ENCODE measurements at places on chromosomes 1 and 21. TPM values are rescaled to one million over a fixed set of nuclear protein-coding genes. Genes with fewer than 3 reads are reported as not detected.
A peak's percentile ranks its signal among the peaks of the same experiment; 100 is the strongest.

The RGS8 gene
- not detected for total RNA-seq

The SFN gene
- 0.47 TPM for total RNA-seq

The BSND gene
- not detected for total RNA-seq

DNA sequence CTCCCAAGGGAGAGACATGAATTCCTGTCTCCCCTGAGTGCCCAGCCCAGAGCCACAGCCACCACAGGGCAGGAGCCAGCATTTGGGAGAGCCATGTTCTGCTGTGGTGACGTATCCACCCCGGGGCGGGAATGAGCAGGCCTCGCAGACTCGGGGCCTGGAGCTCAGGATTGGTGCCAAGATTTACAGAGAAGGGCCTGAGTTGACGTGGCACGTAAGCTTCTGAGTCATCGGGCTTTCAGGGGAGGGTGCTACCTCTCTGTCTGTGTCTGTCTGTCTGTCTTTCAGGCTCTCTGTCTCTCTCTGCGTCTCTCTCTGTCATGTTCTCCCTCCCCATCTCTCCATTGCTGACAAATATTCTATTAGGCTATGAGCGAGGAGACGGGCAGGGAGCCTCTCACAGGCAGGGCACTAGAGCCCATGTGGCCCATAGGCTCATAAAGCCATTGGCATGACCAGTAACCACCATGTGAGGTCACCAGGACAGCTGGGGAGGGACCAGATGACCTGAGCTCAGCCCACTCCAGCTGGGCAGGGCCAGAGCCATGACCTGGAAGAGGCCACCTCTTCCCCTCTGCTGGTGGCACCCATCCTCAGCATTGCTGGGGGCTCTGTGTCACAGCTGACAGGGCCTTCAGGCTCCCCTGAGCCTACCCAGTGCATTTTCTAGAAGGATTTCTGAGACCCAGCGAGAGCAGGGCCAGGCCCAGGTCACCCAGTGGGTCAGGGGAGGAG, 300.0 kb upstream of the VAMP3 start:
- no peak for DNase-seq
- H3K36me3 ChIP-seq: no peaks in the 10 kb centered on the region
- H3K4me3 ChIP-seq: no peak overlapping the region
- no peak overlapping the region for H3K27ac ChIP-seq
- H3K4me1 ChIP-seq: no peaks in the 10 kb centered on the region

The TLR5 gene
- total RNA-seq: 0.11 TPM

DNA sequence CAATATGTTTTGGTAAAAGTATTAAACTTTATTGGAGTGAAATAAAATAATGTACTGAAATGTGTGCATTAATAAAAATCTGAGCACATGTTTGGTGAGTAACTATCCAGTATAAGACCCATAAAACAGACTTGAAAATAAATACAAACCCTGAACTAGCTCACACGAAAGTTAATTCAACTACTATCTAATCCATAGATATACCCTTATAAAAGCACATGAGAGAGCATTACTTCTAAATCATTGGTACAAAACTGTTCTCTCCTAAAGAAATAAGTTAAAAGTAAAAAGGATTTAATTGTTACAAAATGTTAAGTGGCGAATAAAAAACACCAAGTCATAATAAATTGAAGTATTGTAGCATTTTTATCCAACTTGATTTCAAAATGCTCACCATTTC, 295.6 kb downstream of the PTPRC start:
- H3K36me3 ChIP-seq: peaks cover 2% of the 10 kb centered on the region
- peaks cover 31% of the 10 kb centered on the region for H3K4me1 ChIP-seq
- no peaks in the 10 kb centered on the region for H3K27me3 ChIP-seq
- no peak overlapping the region for H3K27ac ChIP-seq

The RHD gene
- total RNA-seq: not detected

- no peaks in the 10 kb centered on the region for H3K27me3 ChIP-seq
- H3K4me1 ChIP-seq: no peaks in the 10 kb centered on the region
Measured at GRCh38 chr1:9100471-9101043, 28.3 kb downstream of the GPR157 start.

The ADAR gene
- 267 TPM for total RNA-seq

DNA sequence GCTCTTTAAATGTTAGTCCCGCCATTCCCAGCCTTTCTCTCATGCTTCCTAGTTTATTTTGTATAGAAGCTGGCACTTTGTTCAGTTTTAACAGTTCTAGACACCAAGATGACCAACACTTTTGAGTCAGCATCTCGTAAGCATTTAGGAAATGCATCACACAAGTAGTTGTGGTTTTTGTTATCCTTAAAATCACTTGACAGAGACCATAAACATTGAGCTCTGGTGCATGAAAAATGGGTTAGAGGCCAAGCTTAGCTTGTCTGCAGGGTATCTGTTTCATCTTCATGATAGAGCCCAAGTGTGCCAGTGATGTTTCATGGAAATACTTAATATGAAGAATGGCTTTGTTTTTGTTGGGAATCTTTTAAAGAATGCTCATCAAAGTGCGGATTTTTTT, 159.7 kb downstream of the DISP1 start:
- H3K27me3 ChIP-seq: no peaks in the 10 kb centered on the region
- no peaks in the 10 kb centered on the region for H3K4me1 ChIP-seq
- H3K4me3 ChIP-seq: no peak overlapping the region
- no peak for DNase-seq
- H3K36me3 ChIP-seq: peaks cover 2% of the 10 kb centered on the region

The SYTL1 gene
- 80.6 TPM for total RNA-seq

DNA sequence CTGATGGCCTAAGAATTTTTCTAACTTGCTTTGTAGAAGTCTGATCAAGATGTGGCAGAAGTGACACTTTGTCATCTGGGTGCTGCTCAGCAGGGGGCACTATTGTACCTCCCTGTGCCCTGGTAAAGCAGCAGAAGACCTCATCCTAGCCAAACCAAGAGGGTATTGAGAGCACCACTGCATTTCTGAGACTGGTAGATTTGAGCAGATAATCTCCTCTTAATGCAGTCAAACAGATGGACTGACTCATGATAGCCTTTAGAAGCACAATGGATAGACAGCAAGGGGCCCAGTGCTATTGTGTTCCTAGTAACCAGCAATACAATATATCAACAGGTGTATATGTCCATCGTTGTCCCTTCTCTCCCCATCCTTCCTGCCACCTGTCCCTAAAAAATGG, 5.7 kb downstream of the TPM3 start:
- H3K27ac ChIP-seq: no peak overlapping the region
- peak; percentile 91 for DNase-seq
- peaks cover 13% of the 10 kb centered on the region for H3K4me1 ChIP-seq

DNA sequence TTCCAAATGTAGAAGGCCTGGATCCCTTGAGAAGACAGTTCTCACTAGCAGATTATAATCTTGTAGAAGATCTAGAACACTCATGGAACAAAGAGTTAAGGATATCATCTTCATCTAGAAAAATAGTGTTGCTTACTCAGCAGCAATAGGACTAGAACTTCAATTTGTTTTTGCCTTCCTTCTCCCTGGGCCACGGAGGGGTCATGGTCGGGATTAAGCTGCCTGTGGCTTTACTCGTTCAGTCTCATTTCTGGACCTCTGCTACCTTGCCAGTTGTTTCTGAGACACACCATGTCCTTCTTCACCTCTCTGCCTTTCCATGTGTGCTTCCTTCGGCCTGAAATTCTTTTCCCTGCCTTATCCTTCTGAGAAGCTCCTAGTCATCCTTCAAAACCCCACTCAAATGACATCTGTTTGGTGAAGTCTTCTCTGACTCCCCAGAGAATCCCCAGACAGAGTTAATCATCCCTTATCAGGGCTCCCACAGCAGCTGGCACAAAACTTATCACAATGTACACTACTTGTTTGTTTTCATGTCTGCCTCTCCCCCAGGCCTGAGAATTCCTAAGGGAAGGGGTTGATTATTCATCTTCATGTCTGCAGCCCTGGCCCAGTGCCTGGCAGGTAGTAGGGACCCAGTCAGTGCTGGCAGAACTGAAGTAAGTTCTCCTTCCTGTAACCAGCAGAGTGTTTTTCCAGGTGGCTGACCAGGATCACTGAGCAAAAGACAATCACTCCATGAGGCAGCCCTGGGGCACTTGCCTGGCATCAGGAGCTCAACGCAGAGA, 15.5 kb upstream of the SNX27 start:
- no peaks in the 10 kb centered on the region for H3K36me3 ChIP-seq
- no peak overlapping the region for H3K4me3 ChIP-seq
- no peak overlapping the region for H3K27ac ChIP-seq
- H3K4me1 ChIP-seq: peaks cover 6% of the 10 kb centered on the region
- H3K27me3 ChIP-seq: peaks cover 5% of the 10 kb centered on the region
- DNase-seq: no peak

DNA sequence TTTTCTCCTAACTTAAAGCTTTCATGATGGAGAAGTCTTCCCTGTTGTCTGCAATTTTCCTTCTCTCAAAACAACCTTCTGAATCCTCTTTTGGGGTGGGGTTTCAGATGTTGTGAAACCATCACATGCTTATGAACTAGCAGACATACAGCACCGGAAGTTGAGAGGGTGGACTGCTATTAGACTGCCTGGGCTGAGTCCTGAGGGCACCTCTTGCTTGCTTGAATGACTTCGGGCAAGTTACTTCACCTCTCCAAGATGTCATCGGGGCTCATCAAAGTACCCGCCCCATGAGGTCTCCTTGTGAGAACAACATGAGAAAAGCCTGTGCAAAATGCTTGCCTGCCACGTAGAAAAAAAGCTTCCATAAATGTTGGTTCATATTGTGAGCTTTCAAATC, 89.6 kb downstream of the CCDC185 start:
- no peak overlapping the region for H3K27ac ChIP-seq
- H3K4me1 ChIP-seq: no peaks in the 10 kb centered on the region
- H3K27me3 ChIP-seq: peaks cover 11% of the 10 kb centered on the region
- no peaks in the 10 kb centered on the region for H3K36me3 ChIP-seq
- no peak overlapping the region for H3K4me3 ChIP-seq

The LCE3D gene
- total RNA-seq: not detected

DNA sequence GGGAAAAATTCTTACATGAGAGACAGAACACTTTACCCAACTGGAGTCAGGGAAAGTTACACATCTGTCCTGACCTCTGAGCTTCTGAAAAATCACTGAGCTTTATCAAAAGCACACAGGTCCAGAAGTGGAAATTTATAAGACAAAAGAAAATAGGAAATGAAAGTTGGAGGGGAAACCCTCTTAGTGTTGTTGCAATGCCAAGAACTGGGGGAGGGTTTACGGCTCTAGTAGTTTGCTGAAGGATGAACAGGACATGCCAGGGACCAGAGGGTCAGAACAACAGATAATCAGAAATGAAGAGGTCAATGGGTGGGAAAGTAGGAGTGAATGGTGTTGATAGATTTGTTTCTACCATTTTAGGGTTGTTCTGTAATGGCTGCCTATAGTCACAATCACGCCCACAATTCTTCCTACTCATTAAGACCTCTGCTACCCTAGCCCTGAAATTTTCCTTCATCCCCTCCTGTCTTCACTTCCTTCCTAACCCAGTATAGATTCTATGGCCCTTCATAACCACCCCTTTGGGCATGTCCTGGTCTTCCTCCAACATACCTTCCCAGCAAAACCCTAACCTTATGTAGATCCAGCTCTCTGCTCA, 30.3 kb upstream of the FMOD start:
- no peaks in the 10 kb centered on the region for H3K36me3 ChIP-seq
- no peak for DNase-seq
- no peaks in the 10 kb centered on the region for H3K4me1 ChIP-seq

The ADCY10 gene
- 0.05 TPM for total RNA-seq

The IVL gene
- not detected for total RNA-seq

The GJA4 gene
- not detected for total RNA-seq

- H3K4me1 ChIP-seq: peaks cover 5% of the 10 kb centered on the region
- no peak overlapping the region for H3K4me3 ChIP-seq
- H3K27ac ChIP-seq: no peak overlapping the region
Measured at GRCh38 chr1:243230914-243231313, 24.2 kb downstream of the CEP170 start.

DNA sequence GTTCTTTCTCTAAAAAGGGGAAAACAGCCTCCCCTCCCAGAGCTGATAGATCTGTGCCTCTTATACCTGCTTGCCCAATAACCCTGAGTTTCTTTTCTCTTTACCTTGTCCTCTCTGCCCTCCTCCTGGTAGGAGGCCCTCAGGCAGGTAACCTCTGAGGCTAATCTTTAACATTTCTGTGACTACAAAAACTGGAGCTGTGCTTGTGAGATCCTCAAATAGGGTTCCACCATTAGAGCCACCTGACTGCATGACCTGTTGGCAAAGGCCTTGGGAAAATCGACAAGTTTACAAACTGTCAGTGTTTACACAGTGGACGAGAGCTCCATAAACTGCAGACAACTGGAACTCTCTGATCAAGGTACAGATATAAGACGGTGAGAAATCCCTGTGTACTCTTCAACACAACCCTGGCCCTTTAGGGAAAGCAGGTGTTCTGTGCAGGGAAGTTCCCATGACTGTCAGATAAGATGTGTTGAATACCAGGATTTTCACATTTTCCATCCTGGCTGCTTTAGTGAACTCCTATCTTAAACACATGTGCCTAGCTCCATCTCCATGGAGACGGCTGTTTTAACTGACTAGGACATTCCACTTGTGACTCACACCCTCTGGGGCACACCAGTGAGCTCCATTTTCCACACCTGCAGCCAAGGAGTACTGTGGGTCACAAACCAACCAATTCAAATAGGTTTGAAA, 38.3 kb downstream of the ECE1 start:
- peaks cover 57% of the 10 kb centered on the region for H3K36me3 ChIP-seq
- no peak overlapping the region for H3K4me3 ChIP-seq
- no peaks in the 10 kb centered on the region for H3K27me3 ChIP-seq
- peak overlapping the region; percentile 75 for H3K27ac ChIP-seq
- peak; percentile 45 for DNase-seq

GRCh38 chr1:153842006-153842471, 66.8 kb downstream of the SLC27A3 start:
- H3K27me3 ChIP-seq: no peaks in the 10 kb centered on the region
- peaks cover 32% of the 10 kb centered on the region for H3K4me1 ChIP-seq
- H3K4me3 ChIP-seq: no peak overlapping the region
- H3K27ac ChIP-seq: peak overlapping the region; percentile 36

The SPRR2B gene
- total RNA-seq: not detected

- no peak overlapping the region for H3K27ac ChIP-seq
- peaks cover 4% of the 10 kb centered on the region for H3K27me3 ChIP-seq
- no peak for DNase-seq
Measured at GRCh38 chr1:17721444-17721843, 33.7 kb upstream of the ACTL8 start.

- H3K36me3 ChIP-seq: no peaks in the 10 kb centered on the region
- no peaks in the 10 kb centered on the region for H3K4me1 ChIP-seq
- H3K4me3 ChIP-seq: no peak overlapping the region
- no peak overlapping the region for H3K27ac ChIP-seq
- DNase-seq: no peak
- H3K27me3 ChIP-seq: peaks cover 17% of the 10 kb centered on the region
Measured at GRCh38 chr21:35927262-35927661, 133.1 kb downstream of the SETD4 start.

Data from activated CD8-positive, alpha-beta T cell treated with anti-CD3 and anti-CD28 coated beads for 36 hours (primary cell).